Pulmonary artery endothelial cell (primary cell): ENCODE measurements at places on chromosomes 1 and 21. TPM values are rescaled to one million over a fixed set of nuclear protein-coding genes. Genes with fewer than 3 reads are reported as not detected.

Gene LMO4
- total RNA-seq, result 26.6 and 32.3 TPM in 2 replicates

Gene SPTA1
- 0.13 and 0.14 TPM in 2 replicates for total RNA-seq

Gene ANKRD35
- 0.32 and 0.33 TPM in 2 replicates for total RNA-seq

Gene BRINP2
- not detected in 2 replicates for total RNA-seq

Gene AHCTF1
- total RNA-seq, result 26.1 and 38.2 TPM in 2 replicates
